ENCODE measurements at places on chromosomes 16 and 17.
A peak's percentile ranks its signal among the peaks of the same experiment; 100 is the strongest.

DNA sequence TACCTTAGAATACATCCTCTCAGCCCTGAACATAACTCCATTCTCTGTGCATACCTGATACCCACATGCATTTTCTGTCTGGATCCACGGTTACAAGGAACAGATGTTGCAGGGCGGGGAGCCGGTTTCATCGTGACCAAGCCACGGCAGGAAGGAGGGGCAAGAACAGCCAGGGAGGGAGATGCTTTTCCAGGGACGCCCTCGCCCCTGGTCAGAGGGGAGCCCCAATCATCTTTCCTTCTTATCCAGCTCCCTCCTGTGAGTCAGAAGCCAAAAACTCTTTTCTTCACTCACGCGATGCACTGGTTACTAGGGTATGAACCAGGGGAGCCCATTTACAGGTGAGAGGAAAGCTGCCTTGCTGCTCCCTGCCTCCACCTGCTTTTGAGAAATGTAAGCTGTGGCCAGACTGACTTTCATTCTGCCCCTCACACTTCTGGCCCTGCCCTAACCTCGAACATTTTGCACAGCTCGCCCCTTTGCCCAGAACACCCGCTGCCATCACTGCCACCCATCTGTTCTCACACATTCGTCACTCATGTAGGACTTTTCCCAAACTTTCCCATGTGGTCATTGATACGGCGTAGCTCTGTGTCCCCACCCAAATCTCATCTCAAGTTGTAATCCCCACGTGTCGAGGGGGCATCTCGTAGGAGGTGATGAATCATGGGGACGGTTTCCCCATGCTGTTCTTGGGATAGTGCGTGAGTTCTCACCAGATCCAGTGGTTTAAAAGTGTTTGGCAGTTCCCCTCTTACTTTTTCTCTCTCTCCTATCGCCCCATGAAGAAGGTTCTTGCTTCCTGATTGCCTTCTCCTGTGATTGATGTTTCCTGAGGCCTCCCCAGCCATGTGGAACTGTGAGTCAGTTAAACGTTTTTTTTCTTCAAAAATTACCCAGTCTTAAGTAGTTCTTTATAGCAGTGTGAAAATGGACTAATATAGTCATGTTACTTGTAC is 20.5 kb downstream of the FOXL1 start:
- H3K36me3 ChIP-seq, result no peaks in the 10 kb centered on the region
- no peak overlapping the region for H3K27ac ChIP-seq
- H3K4me1 ChIP-seq, result no peaks in the 10 kb centered on the region

DNA sequence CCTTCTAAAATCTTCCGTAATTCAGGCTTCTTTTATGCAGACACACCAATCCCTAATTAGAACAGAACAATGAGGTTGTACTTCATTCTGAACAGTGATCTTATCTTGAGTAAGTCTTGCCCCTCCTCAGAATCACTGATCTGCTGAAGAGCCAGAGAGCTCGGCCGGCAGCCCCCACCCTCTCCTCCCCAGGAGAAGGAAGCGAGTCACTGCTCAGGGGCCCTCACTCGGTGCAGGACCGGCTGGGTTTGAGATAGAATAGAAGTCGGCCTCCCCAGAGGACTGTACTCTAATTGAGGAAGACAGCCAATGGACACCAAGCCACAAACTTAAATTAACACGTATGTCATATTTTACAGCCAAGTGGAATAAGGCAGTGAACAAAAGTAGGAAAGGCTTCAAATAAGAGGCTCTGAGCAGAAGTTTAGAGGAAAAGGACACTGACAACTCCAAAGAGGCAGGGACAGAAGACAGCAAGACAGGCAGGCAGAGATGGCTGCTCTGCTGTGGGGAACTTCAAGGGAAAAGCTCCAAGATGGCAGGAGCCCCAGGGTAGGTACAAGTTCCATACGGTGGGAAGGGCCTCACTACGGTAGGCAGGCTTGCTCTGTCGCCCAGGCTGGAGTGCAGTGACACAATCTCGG is 18.6 kb downstream of the CREBBP start:
- 0 out of 2 replicates have a peak, but pooled peaks cover 3% of the 10 kb centered on the region for H3K36me3 ChIP-seq
- no peak overlapping the region for H3K27ac ChIP-seq
- no peak for DNase-seq

GRCh38 chr16:75679366-75679765 is 2.6 kb upstream of the CPHXL2 start:
- no peaks in the 10 kb centered on the region for H3K36me3 ChIP-seq
- no peak overlapping the region for H3K27ac ChIP-seq
- H3K27me3 ChIP-seq, result no peaks in the 10 kb centered on the region
- H3K4me3 ChIP-seq, result no peak overlapping the region
- no peaks in the 10 kb centered on the region for H3K4me1 ChIP-seq

GRCh38 chr16:64167936-64168335 is 953.9 kb downstream of the CDH11 start:
- H3K36me3 ChIP-seq, result no peaks in the 10 kb centered on the region
- no peak overlapping the region for H3K4me3 ChIP-seq
- H3K4me1 ChIP-seq, result peaks cover 5% of the 10 kb centered on the region
- no peak overlapping the region for H3K27ac ChIP-seq

- H3K4me3 ChIP-seq, result no peak overlapping the region
- H3K4me1 ChIP-seq, result no peaks in the 10 kb centered on the region
- DNase-seq, result peak; percentile 25
- H3K27me3 ChIP-seq, result no peaks in the 10 kb centered on the region
- H3K27ac ChIP-seq, result no peak overlapping the region
Measured at GRCh38 chr17:10295728-10296343, 77.0 kb downstream of the MYH13 start.
